ENCODE measurements at places on chromosomes 1 and 21.

DNA sequence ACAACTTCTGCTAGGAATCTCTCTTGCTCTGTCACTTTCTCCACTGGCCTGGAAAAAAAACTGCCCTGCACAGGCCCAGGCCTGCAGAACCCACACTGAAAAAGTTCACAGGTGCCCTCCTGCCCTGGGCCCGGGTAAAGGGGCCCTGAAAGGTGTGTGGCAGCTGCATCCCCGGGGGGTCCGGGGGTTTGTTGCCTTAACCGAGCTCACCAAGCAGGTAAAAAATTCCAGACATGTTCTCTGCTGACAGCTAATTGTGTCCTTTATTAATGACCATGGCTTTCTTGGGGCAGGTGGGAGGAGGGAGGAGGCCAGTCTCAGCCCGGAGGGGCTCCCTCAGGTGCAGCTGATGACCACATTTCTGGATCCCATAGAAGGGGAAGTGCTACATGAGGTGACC lies 122.9 kb downstream of the LACTBL1 start:
- no peak for DNase-seq

DNA sequence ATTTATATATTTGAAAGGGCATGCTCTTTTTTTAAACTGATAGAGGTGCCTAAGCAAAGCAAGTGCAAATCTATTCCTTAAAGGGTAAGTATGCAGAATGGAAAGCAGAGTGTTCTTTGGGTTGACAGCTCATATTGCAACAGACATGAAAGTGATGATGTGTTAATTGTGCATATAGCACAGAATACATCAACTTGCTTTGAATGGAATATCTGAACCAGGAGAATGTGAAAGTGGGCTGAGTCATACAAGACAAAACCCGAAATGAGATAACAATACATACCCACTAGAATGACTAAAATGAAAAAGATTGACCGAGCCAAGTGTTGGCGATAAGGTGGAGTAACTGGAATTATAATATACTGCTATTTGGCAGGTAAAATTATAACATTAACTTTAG lies 4.3 kb downstream of the CR1 start:
- no peak for DNase-seq

DNA sequence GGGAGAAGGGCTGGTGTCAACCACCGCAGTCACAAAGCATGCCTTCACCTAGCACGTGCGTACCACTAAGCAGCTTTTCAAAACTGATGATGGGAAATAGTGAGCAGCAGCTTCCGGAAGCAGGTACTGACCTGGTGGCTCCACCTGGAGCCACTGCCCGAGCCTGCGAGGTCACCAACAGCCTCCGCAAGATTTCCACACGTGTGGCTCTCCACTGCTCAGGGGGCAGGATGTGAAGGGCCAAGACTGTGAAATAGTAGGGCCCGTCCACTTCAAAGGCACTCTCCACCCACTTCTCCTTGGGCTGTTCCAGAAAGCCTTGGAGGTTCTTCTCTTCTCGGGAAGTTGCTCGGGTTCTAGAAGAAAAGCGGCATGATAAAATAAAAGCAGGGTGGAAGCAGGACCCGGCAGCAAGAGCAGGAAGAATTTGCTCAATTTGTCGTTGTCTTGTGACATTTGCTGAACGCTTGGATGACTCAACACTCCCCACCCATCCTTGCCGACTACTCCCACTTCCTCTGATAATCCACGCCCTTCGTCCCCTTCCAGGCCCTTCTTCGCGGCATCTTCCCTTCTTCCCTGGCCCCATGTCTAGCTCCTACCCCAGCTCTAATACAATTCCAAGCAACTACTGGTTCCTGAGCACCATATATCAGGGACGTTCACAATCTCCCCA lies 124.9 kb upstream of the IFFO2 start:
- peak; percentile 84 for DNase-seq

DNA sequence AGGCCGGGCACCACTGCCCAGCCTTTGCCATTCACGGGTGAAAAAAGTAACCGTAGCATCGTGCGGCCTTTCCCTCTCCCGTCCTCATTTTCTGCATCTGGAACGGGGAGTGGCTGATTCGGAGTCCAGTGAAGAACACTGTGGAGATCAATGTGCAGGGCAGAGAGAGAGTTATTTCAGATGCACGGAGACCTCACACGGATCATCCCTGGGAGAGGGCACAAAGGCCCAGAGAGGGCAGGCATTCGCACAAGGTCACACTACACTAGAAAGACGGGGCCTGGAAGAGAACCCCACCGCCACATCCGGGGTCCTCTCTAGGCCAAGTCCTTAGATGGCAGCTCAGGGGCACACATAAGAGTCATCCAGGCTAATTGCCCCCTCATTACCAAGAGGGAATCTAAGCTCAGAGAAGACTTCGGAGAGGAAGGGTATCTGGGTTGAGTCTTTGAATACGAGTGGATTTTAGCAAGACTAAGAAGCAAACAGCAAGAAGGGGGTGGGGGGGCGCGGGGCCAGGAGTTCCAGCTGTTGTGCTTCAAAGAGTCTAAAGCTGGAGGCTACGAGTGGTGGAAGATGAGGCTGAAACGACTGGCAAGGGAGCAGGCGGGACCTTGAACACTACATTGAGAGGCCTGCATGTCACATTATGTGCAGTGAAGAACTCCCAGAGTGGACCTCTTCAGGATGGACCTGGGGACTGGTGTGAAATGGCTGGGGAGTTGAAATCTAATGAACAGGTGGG lies 857 bp downstream of the GPX7 start:
- DNase-seq = no peak

DNA sequence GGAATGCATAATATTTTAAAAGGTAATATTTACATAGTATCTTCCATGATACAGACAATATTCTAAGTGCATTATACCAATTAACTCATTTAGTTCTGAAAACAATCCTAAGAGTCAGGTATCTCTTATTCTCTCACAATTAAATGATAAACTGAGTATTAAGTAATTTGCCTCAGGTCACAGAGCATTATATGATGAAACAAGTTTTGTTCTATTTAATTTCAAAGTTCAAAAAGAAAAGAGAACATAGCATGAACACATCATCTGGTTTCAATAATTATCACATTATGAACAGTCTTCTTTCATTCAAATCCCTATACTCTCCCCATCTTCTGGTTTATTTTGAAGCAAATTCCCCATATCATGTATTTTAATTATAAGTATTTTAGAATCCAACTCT lies 927.5 kb downstream of the ADGRL2 start:
- no peak for DNase-seq

- DNase-seq = no peak
These were observed 261.5 kb downstream of the GPATCH2 start for GRCh38 chr1:217369271-217369981.
